ENCODE measurements at places on chromosomes 3 and 15.

DNA sequence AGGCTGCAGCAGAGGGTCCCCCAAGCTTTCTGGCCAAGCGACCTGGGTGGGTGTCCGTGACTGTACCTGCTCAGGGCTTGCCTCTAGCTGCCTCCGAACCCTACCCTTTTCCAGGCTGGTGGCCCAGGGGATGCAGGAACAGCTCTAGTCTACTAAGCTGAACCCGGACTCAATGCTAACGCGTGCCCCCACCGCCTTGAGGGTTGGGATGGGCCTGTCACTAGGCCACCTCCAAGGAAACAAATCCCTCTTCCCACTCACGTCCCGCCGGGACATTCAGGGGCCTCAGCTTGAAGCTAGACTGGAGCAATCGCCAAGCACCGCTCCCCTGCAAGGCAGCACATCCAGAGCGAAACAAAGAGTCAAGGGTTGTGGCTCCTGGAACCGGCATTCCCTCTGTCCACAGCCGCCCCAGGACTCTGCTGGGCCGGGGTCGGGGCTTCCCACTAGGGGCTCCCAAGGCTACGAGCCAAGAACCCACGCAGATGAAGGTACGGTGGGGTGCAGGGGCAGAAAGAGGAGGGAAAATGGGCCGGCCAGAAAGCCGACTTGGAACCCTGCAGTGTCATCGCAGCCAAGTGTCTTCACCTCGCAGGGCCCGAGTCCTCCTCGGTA lies 2.9 kb downstream of the FBXL22 start:
- no peak for DNase-seq

GRCh38 chr3:110414855-110415254 lies 656.8 kb upstream of the NECTIN3 start:
- no peak for DNase-seq

DNA sequence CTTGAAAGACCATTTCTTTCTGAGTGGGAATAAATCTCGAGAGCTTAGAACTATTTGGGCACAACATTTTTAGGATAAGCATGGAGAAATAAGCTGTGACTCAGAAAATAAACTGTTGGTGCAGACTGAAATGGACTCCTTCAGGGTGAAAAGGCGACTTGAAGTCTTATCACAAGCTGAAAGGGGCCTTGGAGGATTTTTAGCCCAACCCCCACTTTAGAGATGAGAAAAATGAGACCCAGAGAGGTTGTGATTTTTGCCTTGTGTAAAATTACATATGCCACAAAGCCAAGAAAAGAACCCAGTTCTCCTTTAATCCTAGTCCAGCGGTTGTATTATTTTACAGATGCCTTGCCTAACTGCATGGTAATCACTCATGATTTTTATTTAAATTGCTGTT lies 1.5 kb downstream of the ATP1B3 start:
- no peak for DNase-seq

- no peak for DNase-seq
Observed at GRCh38 chr15:69848551-69849231, 249.0 kb downstream of the TLE3 start.

GRCh38 chr3:152646004-152646403 lies 188.9 kb upstream of the P2RY1 start:
- DNase-seq, result no peak

DNA sequence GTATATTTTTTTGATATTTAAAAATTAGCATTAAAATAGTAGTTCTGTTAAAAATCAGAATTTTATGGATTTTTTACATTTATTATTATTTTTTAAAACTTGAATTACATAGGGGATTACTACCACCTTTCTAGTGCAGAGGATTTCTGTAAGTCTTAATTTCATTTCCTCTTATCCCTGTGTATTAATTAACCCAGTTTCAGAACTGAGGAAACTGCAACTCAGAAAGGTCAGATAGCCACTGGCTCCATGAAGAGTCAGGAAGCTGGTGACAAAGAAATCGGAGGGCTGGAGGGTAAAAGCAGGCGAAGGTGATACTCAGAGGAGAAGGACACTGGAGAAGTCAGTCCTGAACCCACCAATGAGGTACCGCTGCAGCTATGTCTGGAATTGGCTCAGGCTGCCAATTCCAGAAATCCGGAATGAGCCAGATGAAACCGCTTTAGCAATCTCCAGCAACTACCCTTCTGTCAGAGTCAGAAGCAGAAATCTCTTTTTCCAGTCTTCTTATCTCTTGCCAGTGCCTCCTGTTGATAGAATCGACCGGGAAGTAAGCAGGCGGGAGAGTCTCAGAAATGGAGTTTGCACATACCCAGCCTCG lies 308.5 kb downstream of the SV2B start:
- no peak for DNase-seq

DNA sequence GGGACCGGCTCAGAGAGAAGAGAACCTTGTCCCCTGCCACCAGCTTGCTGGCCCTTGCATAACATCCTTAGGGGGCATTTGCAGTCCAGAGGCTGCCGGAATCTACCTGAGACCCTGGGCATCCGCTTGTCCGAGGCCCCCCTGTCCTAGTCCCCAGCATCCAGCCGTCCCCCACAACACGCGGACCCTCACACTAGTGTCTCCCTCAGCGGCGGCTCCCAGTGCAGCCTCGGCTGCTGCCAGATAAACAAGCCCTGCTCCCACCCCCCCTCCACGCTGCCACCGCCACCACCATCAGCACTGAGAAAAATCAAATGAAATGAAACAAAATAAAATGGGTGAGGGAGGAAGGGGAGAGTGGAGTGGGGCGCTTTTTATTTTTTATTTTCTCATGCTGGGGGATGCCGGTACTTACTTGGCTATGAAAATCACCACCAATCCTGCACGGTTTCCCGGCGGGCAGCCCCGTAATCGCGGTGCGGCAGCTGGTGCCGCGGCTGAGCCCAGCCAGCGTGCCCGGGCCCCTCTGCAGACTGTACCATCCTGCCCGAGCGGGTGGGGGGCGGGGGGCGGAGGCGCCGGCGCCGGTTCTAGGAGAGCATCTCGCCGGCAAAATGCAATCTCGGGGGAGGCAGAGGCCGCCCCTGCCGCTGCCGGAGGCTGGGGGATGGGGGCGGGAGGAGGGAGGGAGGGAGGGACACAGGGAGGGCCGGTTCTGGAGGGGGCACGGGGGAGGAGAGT lies at the start of gene ATP2B2:
TSS of gene ATP2B2 (minus strand) at position 537 of the 741 bp plus-strand sequence. CDS start 56,043 bp downstream, outside the sequence.
- DNase-seq, result no peak

All from activated T-helper 1 cell treated with anti-CD3 and anti-CD28 coated beads, Interleukin-12 subunit alpha, Interleukin-12 subunit beta, Interleukin-2, Interleukin-4 antibody, amounts not matched to agents 30 ng/mL and 10 ng/mL and 1 ng/mL, durations not matched to agents 14 hours and 24 hours and 36 hours (primary cell).